T-helper 9 cell (primary cell): ENCODE measurements at places on chromosomes 2 and 18.

DNA sequence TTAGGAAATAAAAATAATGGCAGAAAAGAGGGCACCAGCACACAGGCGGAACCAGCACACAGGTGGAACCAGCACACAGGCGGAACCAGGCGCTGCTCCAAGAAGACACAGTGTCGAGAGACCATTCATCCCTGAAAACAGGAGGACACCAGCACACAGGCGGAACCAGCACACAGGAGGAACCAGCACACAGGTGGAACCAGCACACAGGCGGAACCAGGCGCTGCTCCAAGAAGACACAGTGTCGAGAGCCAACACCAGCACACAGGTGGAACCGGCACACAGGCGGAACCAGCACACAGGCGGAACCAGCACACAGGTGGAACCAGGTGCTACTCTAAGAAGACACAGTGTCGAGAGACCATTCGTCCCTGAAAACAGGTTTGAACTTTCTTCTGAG is 115.5 kb upstream of the TMEM18 start:
- DNase-seq, result no peak

DNA sequence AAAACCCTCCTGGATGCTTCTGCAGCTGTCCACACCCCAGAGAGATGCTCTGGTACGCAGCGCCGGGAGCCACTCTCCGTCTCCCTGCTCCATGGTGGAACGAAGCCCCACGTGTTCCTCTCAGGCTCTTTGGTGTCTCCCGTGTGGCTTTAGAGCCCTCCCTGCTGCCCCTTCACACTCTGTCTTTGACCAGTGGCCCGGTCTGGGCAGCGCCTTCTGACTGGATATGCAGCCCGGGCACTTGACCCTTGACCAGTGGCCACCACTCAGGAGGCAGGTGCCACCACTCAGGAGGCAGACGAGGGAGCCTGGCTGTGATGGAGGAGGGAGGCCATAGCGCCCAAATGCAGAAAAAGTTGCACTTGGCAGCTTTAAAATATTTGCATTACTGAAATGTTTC is 214.5 kb upstream of the SALL3 start:
- no peak for DNase-seq

DNA sequence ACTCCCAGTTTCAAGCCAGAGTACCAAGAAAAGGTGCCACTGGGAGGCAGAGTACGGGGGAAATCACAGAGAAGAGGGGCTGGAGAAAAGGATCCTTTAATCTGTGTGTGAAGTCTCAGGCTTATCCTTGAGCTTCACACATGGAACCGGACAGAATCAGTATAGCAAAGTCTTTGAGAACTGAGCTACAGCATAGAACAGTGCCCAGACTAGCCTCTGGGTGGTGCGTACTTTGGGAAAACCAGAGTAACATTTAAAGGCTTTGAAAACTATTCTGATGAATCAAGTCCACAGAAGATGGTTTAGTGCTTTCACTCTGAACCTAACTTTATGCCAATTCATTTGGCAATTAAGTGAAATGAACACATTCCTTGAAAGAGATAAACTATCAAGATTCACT is 83.1 kb downstream of the BABAM2 start:
- no peak for DNase-seq

- no peak for DNase-seq
Observed at GRCh38 chr2:202267495-202267894, 1.9 kb downstream of the NOP58 start.

- no peak for DNase-seq
Observed at GRCh38 chr2:197453914-197454398, 604 bp downstream of the COQ10B start.

- DNase-seq, result no peak
Observed at GRCh38 chr2:235055891-235056516, 104.2 kb downstream of the SH3BP4 start.

DNA sequence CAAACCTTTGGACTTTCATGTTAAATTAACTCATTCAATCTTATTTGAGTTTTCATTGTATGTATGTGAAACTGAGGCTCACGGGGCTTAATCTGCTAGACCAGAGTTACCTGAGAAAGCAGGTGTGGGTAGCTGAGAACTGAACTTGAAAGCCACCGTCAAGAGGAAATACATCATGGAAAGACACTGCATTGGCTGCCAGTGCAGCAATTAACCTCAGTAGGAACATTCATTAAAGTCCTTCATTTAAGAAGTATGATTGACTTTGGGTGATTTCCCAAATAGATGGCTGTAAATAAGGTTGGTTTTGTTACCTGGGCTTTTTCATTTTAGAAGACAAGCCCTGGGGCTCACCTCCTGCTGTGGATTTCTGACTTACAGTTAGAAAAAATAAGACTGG is 36.5 kb upstream of the MGAT5 start:
- DNase-seq, result no peak

GRCh38 chr2:39062320-39062719 is 58.5 kb downstream of the SOS1 start:
- DNase-seq, result no peak

DNA sequence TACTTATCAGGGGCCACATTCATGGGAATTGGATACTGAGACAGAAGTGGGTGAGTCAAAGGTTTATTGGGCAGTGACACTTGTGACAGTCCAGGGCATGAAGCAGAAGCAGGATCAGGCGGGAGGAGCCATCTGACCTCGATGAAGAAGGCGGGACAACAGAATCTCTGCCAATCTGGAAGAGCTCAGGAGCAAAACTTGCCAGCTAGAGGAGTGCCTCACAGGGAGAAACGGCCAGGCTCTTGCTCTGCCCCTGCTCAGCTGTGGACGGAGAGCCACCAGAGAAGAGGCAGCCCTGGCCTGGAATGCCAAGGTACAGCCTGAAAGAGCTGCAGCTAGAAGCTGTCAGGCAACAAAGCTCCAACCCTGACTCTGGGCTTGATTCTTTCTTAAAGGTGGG is 16.9 kb downstream of the DAW1 start:
- no peak for DNase-seq
